ENCODE measurements at places on chromosomes 2 and 18.

- DNase-seq: no peak
These were observed 784 bp downstream of the WDR33 start for GRCh38 chr2:127810156-127810618.

GRCh38 chr2:191202209-191202721, 42.9 kb upstream of the MYO1B start:
- no peak for DNase-seq

GRCh38 chr18:76524900-76525698, 30.1 kb upstream of the ZNF516 start:
- DNase-seq: no peak

- no peak for DNase-seq
These were observed 32.5 kb upstream of the ERCC3 start for GRCh38 chr2:127326289-127326945.

DNA sequence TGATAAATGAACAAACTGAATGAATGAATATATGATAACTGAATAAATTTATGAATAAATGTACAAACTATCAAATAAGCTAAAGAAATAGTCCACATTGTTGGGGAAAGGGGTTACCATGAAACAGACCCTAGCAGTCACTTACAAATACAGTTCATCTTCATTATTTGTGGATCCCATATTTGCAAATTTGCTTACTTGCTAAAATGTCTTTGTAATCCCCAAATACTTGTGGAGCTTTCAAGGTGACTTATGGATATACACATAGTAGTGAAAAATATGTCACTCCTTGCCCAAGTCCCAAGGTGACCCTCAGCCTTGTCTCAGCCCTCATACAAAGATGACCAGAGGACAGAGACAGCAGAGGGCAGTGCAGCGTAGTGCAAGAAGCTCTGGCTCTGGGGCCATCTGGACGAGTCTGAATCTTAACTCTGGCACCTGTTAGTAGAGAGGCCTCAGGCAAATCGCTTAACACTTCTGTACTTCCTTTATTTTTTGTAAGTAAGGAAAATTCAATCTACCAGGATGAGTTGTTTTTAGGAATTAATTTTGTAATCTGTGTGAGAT, 3.1 kb downstream of the PAIP2B start:
- no peak for DNase-seq

- DNase-seq: no peak
These were observed 17.7 kb downstream of the GULP1 start for GRCh38 chr2:188309364-188309763.

DNA sequence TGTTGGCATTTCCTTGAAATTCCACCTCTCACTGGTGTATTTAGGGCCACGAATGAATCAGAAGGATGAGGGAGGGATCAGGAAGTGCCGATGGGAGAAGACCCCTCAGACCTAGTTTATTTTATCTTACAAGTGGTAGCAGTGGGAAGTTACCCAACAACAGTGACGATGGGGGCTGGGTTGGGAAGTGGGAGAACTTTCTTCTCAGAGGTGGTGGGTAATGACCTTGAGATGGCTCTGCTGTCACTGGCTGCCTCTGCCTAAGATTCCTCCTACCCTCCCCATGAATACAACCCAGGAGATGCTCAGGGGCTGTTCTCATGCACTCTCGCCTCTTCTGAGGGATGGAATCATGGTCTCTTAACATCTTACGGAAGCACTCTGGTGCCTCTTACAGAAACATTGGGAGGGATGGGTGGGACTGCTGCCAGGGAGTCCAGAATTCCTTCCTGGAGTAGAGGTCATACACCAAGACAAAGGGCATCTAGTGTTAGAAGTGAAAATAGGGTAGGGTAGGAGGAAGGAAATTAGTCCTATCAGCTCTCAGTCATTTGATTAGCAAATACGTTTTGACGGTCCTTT, 58.5 kb upstream of the TXNDC2 start:
- DNase-seq: no peak

DNA sequence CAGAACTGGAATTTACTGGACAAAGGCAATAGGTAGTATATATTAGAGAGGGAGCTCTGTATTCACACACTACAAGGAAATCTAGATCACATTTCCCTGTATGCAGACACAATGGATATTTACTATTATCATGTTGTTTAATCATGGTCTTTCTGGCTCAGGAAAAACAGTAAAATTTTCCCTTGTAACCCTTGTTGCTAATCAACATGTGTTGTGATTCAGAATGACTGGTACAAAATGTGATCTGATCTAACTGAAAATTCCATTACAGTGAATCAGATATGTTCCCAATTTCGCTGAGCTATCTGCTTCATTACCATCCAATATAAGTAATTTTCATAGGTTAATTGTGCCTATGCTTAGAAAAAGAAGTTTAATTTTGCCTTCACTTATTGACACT, 1109.7 kb downstream of the LRP1B start:
- DNase-seq: no peak

DNA sequence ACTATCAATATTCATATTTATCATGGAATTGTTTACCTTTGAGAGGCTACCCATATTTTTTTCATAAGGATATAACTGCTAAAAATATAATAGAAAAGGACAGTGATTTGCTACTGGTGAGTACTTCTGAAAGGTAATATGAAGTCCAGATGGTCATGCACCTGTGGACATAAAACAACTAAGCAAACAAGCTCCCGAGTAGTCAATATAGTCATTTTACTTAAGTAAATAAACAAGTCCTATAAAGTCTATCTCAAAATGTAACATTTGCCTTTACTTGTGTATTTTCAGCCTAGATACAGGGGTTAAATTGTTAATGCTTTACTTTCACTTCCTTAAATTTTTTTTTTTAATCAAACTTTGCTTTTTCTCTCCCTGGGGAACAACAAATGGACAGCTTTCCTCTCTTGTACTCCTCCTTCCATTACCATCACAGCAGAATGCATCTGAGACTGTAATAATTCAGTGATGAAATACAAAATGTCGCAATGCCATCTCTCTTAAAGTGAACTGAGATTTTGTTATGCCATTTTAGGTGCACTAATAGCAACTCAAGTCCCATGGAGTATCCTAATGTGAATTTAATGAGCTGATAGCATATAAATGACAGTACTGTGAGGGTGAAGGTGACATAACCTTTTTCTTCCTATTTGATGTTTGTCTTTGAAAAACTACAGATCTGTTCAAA, 1325.4 kb upstream of the ZEB2 start:
- no peak for DNase-seq

GRCh38 chr2:225569995-225570394, 170.5 kb downstream of the NYAP2 start:
- no peak for DNase-seq

GRCh38 chr2:145655165-145655765, 1135.3 kb upstream of the ZEB2 start:
- no peak for DNase-seq

GRCh38 chr2:4964001-4964540, 728.1 kb upstream of the SOX11 start:
- DNase-seq: no peak

DNA sequence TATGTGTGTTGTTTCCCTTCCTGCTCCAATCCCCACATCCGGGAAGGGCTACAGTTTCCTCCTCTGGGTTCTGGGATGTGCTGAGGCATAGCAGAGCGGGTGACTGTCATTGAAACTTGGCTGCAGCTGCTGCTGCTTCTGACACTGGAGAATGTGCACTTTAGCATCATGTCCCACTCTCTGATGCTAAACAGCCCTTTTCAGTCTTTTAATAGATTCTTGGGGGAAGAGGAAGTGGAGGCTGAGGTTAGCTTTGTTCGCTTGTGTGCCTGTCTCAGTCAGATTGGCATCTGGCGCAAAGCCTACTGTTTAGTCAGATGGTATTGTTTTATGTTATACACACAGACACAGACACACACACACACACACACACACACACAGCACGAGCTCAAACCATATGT, 136.5 kb upstream of the RND3 start:
- DNase-seq: no peak

GRCh38 chr2:129499747-129500146, 479.7 kb upstream of the RAB6C start:
- no peak for DNase-seq

DNA sequence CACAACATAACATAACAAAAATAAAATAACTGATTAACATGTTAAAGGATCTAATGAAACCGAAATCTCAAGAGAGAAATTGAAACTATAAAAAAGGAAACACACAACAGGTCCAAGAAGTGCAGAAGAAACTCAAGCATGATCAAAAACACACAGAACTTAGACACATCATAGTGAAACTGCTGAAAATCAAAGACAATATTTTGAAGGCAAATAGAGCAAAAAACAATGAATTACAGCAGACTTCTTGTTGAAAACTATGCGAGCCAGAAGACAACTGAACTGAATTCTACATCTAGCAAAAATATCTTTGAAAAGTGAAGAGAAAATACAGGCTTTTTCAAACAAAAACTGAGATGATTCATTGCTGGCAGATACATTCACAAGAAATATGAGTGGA, 61.3 kb downstream of the UGP2 start:
- DNase-seq: no peak

- no peak for DNase-seq
These were observed 101.4 kb downstream of the COLEC12 start for GRCh38 chr18:398935-399630.

DNA sequence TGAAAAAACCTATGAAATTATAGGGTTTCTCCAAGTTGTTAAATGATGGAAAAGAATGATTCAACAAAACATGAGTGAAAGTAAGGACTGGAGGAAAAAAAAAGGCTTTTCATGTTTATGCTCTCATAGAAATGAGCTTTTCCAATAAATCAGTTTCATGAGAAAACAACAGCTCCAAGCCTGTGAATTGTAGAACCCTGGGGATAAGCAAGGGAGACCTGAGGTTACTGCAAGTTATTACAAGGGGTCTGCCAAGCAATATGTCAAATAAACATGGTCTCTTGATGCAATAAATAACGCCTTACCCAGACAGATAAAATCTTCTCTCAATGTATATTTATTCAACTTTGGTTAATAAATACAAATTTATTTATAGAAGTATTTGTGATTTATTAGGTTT, 577.9 kb upstream of the GCFC2 start:
- no peak for DNase-seq

DNA sequence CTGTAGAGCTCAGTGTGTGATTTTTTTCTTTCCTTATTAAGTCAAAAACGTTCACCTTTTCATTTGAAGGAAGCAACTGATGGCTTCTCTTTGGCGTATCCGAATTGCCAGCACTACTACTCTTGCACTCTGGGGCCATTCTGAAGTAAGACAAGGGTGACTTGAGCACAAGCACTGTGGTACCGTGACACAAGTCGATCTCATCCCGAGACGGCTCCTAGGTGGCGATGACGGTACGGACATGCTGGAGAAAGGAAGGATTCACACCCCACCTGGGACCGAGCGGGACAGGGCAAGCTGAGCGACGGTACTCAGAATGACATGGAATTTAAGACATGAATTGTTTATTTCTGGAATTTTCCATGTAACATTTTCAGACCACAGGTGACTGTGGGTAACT, 36.8 kb upstream of the LDLRAD4 start:
- no peak for DNase-seq

GRCh38 chr2:180115675-180116074, 108.6 kb upstream of the CWC22 start:
- no peak for DNase-seq

DNA sequence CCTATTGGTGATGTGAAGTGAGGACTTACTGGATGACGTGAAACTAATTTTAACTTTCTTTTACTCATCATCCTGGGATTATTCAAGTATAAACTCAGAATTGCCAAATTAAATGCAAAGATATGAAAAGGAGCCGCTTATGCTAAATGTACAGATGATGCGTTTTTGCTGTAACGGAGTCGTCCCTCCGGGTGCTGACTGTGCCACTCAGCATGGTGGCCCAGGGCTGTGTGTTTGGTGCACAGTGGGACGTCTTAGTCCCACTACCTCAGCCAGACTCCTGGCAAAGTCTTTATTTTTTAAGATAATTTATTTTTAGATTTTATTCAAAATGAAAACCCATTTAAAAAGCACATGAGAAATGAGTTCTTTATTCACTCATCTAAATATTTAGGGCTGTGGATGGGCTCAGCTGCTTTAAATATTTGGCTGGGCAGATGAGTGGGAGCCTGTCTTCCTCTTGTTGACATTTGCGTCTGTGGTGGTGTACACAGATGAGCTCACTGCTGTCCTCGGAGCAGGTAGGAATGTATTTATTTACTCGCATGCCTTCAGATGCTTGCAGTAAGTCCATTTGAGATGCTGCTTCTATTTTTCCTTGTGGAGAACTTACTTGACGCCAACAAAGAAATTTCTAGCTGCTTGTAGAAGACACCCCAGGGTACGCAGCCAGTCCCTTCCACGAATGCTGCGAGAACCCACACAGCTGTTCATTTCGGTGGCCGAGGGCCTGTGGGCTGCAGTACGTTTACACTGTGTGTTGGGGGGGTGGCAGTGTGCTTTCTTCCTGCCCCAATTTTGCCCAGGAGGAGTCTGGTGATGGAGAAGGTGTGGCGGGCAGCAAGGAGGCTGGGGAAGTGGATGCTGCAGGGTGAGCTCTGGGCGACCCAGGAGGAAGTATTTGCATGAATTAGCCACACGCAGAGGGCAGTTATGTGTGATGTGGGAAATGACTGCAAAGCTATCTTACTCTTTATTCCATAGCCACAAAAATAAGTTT, 105.0 kb downstream of the AGAP1 start:
- no peak for DNase-seq

- no peak for DNase-seq
These were observed 548.5 kb upstream of the LRRTM4 start for GRCh38 chr2:78070693-78071092.

GRCh38 chr2:52976143-52976949, 791.3 kb upstream of the CHAC2 start:
- DNase-seq: no peak

GRCh38 chr18:73261243-73261642, 393.5 kb upstream of the NETO1 start:
- no peak for DNase-seq

DNA sequence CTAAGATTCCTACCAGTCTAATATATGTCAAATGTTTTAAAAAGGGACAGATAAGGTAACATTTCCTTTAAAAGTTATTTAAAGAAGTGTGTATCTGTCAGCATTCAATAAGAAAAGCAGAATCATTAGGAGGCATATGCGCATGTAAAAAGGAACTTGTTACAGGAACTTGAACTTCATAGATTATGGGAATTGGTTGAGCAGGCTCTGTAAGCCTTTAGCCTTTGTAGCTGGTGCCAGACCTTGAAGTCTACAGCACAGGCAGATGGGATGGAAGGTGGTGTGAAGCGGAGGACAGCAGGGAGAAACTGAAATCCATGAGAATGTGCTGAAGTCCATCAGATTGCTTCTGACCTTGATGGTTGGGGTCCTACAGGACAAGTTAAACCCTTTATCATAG, 138.3 kb upstream of the ST6GAL2 start:
- DNase-seq: no peak

GRCh38 chr18:63409301-63409700, 13.0 kb downstream of the VPS4B start:
- DNase-seq: peak; percentile 45

GRCh38 chr18:69567813-69568488, 167.3 kb downstream of the DOK6 start:
- DNase-seq: no peak

DNA sequence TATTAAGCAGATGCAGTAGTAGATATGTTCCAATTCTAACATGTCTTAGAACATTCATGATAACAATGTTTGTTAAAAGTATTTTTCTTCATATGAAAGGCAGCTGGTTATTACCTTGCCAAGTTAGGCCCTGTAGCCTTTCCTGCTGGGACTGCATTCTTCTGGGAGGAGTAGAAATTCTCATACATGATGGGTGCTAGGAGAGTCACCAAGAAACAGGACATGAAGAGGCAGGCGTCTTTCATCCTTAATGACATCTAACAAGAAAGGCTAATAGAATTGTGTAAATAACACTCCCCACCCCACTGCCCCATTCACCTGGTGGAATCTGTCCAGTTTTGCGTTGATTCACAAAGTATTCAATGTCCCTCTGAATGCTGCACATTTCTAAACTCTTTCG, 24.7 kb upstream of the EPG5 start:
- DNase-seq: no peak

Measured in activated naive CD4-positive, alpha-beta T cell treated with anti-CD3 and anti-CD28 coated beads, Interleukin-2, amount 10 ng/mL, durations not matched to agents 7 days and 5 days (primary cell).